ENCODE measurements at places on chromosomes 16 and 17.

- no peak for DNase-seq
Measured at GRCh38 chr17:82998637-82999036, 80.8 kb upstream of the METRNL start.

- DNase-seq = no peak
Measured at GRCh38 chr16:77849646-77850258, 61.4 kb downstream of the VAT1L start.

DNA sequence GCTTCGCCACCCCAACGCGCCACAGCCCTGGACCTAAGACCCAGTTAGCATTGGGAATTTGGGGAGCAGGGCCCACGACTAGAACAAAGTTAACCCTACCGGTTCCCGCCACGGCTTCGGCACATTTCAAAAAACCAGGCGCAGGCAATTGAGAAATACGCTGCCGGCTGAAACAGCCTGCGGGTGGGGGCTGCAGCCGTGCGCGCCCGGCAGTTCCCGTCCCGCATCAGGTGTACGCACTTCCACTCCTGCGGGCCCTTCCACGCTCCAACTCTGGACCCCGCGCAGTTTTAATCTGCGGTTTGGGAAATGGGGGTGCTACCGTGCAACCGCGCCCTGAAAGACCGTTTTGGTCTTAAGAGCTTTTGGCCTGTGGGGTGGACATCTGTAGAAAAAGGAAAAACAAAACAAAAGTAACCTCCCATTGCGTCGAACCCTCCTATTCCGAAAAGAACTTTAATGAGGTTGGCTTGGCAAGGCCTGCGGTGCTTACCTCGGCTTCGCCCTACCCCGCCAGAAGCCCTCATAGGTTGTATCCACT lies 7.1 kb downstream of the IRX5 start:
- no peak for DNase-seq

DNA sequence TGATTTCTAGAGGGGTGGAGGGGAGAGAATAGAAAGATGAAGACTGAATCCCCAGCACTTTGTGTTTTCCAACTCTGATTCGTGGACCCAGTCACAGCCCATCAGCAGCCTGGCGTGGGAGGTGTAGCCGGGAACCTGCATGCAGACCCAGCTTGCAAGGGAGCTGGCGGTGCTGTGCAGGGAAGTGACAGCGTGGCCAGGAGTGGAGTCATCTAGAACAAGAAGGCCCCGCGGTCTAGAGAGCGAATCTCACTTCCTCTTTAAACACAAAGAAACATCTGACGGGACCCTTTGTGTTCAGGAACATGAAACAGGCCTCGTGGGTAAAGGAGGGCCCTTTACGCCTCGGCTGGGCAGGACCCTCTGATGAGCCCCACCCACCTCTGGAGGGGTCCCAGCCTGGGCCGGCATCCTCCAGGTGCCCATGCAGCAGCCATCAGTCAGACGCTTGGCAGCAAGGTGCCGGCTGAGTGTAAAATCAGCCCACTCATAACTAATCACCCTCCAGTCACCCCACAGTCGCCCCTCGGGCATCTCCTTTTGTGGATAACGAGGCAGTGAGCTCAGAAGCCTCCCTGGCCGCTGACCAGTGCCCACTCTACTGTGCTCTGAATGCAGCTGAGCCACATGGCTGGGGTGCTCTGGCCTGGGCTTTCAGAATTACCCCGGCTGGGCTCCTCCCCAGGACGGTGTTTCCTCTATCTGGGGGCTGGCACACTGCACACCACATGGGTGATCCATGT lies 4.4 kb downstream of the SNAI3 start:
- no peak for DNase-seq

DNA sequence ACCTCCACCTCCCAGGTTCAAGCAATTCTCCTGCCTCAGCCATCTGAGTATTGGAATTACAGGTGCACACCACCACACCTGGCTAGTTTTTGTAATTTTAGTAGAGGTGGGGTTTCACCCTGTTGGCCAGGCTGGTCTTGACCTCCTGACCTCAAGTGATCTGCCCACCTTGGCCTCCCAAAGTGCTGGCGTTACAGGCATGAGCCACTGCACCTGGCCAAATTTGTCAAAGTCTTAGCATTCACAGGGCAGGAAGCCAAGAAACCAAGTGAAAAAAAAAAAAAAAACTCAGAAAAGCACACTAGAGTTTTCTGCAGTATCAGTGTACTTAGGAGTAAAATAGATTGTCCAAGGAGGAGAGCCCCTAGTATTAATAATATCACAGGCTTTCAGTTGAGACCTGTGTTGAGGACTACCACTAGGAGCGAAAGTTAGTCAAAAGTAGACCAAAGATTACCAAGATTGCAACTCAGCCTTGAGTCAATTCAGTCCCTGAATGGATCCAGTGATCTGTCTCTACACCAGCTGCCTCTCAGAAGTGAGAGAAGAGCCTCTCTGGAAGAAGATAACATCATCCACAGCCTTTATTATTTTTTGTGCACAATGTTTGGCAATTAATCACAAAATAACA lies 159.7 kb downstream of the CEP112 start:
- no peak for DNase-seq

- no peak for DNase-seq
Measured at GRCh38 chr17:72373910-72374741, 253.3 kb downstream of the SOX9 start.

Measured in ascending aorta (tissue), 2 donors.